ENCODE measurements at places on chromosomes 3 and 15.
A peak's percentile ranks its signal among the peaks of the same experiment; 100 is the strongest.

DNA sequence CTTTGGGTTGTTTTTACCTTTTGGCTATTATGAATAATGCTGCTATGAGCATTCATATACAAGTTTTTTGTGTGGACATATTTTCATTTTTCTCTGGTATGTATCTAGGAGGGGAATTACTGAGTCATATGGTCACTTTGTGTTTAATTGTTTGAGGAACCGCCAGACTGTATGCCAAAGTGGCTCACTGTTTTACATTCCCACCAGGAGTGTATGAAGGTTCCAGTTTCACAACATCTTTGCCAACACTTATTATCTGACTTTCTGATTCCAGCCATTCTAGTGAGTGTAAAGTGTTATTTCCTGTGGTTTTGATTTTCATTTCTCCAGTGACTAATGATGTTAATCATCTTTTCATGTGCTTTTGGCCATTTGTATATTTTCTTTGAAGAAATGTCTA, 51.8 kb downstream of the CMTM7 start:
- no peak for DNase-seq

GRCh38 chr15:56040081-56041035, 46.9 kb upstream of the NEDD4 start:
- peak; percentile 30 for DNase-seq

- DNase-seq = no peak
Measured at GRCh38 chr3:8369638-8370037, 132.0 kb upstream of the LMCD1 start.

- no peak for DNase-seq
Measured at GRCh38 chr3:108008106-108008505, 82.7 kb downstream of the CD47 start.

- peak; percentile 65 for DNase-seq
Measured at GRCh38 chr15:65638681-65639089, 16.9 kb downstream of the SLC24A1 start.
